ENCODE measurements at places on chromosomes 5 and 9.

DNA sequence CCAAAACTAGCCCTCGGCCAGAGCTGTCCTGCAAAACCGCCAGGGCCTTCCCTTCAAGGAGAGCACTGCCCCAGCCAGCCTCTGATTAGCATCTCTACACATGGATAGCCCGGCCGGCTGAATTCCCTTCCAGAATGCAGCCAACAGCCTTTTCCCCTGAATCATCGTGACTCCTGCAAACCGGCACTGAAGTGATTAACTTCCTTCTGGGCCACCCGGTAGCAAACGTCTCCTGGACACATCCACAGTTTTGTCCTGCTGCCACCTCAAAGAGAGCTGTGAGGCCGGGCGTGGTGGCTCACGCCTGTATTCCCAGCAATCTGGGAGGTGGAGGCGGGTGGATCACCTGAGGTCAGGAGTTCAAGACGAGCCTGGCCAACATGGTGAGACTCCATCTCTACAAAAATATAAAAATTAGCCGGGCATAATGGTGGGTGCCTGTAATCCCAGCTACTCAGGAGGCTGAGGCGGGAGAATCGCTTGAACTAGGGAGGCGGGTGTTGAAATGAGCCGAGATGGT, 21.1 kb upstream of the EEIG1 start:
- DNase-seq, result no peak

DNA sequence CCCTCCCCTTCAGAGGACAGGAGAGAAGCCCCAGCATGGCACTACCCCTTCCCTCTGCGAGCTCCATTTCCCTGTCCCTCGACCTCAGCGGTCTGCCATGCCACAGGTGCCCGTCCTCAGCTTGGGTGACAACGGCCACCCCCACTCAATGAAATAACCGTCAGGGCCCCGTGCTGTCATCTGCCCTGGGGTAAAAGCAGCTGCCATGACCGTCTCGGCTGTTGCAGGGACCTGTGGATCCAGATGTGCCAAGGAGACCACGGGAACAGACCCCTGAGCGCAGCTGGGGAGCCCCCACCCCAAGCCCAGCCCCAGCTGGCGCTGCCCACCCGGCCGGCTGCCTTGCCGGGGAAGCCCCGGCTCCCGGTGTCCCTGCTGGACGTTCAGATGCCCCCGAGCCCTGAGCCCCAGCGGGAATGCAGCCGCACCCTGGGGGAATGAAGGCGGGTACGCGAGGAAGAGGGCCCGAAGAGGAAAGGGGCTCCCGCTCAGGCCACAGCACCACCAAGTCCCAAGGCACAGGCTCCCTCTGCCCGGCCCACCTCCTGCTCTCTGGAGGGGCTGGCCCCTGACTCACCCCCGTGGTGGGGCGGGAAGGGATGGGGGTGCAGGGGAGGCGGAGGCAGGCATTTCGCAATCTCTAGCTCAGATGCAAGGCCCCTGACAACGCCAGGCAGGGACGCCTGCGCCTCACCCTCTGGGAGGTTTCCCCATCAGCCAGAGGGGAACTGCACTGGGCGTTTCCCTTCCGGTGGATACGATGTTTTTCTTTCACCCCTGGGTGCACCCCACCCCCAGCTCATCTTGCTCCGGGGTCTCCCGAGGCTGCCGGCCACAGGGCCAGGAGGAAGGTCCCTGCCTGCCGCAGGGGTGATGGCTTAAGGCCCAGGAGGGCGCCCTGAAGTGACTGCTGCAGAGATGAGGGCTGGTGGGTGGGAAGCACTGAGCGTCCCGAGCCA, 49.2 kb downstream of the NACC2 start:
- no peak for DNase-seq

DNA sequence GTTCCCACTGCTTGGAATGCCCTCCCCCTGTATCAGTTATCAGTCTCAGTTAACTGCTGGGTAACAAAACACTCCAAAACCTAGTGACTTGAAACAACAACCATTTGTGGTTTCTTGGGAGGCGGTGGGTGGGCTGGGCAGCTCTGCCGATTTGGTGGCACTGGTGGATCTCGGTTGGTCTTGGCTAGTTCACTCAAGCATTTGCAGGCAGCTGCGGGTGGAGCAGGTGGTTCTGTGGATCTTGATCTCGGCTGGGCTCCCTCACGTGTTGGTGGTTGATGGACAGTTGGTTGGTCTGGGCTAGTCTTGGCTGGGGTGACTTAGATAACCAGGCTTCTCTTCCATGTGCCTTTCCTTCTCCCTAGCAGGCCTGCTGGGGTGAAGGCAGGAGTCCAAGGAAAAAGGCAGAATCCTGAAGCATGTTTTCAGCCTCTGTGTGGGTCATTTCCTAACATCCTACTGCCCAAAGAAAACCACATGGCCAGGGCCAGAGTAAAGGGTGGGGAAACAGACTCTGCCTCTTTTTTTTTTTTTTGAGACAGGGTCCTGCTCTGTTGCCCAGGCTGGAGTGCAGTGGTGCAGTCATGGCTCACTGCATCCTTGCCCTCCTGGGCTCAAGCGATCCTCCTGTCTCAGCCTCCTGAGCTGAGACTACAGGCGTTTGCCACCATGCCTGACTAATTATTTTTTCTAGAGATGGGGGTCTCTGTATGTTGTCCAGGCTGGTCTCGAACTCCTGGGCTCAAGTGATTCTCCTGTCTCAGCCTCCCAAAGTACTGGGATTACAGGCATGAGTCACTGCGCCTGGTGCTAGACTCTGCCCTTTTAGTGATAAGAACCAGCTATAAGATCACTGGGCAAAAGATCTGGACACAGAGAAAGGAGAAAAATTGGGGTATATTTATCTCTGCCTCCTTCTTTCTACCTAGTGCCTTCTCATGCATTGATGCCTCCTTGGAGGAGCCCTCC, 183.7 kb downstream of the RGS3 start:
- no peak for DNase-seq

- DNase-seq, result no peak
Observed at GRCh38 chr5:103435136-103435889, 127.3 kb downstream of the NUDT12 start.

GRCh38 chr5:27217977-27218376, 179.6 kb upstream of the CDH9 start:
- no peak for DNase-seq

- DNase-seq, result no peak
Observed at GRCh38 chr5:75637949-75638348, 26.7 kb downstream of the ANKDD1B start.

GRCh38 chr5:132470010-132470392, 20.6 kb downstream of the IRF1 start:
- DNase-seq, result no peak

GRCh38 chr5:1525624-1526189, 1.9 kb upstream of the LPCAT1 start:
- no peak for DNase-seq

GRCh38 chr5:174044466-174045254, 846 bp upstream of the NSG2 start:
- no peak for DNase-seq

- DNase-seq, result no peak
Observed at GRCh38 chr9:92771309-92771708, 6.7 kb upstream of the BICD2 start.

GRCh38 chr9:77133011-77133410, 44.3 kb upstream of the VPS13A start:
- DNase-seq, result no peak

DNA sequence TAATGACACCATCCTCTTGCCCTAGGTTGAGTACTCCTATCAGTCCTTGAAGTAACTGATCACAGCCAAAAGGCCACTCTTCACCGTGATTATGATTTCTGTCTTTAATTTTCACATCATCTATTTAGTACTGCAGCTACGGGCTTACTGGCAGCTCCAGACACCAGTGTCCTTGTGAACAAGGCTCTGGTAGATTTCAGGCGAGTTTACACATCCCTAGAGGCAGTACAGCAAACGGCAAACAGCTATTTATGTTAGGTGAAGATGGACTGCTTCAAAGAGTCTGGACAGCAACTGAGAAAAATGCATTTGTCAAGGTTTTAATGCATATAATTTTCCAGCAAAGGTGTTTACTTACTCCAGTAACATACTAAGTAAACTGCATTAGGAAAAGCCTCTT, 396.9 kb downstream of the KDM4C start:
- no peak for DNase-seq

DNA sequence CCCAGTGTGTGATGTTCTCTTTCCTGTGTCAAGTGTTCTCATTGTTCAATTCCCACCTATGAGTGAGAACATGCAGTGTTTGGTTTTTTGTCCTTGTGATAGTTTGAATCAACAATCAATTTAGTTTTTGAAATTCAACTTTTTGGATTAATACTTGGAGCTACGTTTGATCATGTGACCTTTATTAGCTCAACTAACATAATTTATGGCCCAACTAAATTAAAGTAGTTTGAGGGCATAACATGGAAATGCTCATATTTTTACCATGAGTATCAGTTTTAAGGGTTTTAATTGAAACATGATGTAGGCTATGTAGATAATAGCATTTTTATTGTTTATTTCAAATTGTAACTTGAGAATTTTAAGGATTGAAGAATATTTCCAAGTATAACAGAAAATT, 168.0 kb downstream of the CCDC171 start:
- DNase-seq, result no peak

- no peak for DNase-seq
Observed at GRCh38 chr5:96143450-96143849, 181.8 kb upstream of the ELL2 start.

DNA sequence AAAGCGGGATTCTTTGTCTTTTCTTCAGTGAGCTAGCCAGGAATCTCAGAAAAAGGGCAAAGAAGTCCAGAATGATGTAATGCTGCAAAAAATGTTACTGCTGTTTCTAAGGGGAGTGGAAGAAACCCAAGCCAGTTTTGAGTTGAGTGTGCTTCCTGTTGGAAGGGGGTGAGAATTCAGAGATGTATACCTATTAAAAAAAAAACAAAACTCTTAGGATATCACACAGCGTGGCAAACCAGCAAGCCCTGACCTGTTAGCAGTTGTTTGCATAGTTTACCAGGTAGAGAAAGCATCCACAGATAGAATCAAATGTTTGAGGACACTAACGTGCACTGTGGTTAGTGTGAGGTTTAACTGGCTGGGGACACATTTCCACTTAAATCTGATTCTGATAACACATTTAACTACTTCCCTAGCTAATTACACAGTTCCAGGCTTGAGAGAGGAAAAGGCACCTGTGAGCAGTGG, 11.4 kb downstream of the BASP1 start:
- no peak for DNase-seq

DNA sequence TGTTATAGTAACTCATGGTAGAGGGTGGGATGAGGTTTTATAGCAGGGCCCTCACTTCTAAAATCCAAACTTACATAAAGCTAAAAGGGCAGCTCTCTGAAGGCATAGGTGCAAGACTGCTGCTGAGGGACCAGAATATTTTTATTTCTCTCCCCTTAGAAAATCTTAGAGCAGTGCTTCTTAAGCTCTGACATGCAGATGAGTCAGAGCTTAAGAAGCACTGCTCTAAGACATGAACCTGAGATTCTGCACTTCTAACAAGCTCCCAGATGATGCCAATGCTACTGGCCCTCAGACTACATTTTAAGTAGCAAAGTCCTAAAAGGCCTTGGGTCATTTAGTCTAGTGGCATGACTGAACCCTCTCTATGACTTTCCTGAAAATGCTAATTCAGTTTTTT, 97.6 kb upstream of the SPRY4 start:
- DNase-seq, result no peak

DNA sequence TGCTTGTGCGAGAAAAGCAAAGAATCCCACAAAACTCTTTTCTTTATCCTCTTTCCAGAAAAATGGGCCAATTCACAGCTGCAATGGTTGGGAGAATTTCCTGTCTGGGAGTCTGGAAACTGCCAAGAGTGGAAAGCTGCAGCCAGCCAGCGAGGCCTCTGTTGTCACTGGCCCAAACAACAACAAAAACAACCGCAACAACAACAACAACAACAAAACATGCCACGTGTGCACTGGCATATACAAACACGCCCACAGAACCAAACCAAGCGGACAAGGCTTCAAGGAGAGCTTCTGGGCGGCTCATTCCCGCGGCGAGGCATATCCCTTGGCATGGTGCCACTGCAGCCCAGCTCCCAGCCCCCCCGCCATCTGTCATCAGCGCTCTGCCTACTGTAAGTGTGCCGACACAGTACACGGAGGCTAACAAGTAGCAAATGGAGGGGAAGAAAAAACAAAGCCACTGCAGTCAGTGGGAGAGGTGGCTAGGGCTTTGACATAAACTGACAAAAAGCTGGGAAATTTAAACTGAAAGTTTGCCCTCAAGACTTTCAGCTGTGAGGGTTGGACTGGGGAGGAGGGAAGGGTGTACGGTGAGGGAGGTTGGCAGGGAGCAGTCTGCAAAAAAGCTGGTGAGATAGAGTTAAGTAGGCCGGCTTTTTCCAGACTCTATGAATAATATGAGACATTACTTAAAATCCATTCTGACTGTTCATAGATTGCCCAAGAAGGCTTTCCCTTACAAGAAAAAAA, 165.0 kb upstream of the ZNF462 start:
- DNase-seq, result no peak

DNA sequence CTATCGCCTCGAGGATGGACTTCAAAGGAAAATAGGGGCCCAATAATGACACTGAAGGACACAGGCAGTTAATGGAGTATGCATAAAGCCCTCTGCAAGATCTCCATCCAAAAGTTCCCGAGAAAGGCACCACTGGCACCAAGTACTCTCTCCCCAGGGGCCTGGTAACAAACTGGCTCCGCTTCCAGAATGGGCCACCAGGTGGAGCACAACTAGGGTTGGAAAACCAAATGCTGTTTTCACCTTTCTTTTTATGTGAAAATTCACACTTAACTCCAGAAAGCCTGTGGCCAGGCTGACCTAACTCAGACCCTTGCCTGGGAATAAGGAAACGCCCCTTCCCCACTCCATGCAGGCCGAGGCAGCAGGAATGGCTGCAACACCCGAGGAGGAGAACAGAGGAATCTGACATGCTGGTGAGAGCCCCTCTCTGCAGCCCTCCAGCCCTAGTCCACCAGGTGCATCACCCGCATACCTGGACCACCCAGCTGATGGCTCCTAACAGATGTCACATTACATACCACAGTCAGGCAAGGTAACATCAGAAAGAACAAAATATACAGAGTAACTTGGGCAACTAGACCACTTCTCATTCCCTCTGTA, 42.8 kb downstream of the CAMSAP1 start:
- DNase-seq, result peak; percentile 65

DNA sequence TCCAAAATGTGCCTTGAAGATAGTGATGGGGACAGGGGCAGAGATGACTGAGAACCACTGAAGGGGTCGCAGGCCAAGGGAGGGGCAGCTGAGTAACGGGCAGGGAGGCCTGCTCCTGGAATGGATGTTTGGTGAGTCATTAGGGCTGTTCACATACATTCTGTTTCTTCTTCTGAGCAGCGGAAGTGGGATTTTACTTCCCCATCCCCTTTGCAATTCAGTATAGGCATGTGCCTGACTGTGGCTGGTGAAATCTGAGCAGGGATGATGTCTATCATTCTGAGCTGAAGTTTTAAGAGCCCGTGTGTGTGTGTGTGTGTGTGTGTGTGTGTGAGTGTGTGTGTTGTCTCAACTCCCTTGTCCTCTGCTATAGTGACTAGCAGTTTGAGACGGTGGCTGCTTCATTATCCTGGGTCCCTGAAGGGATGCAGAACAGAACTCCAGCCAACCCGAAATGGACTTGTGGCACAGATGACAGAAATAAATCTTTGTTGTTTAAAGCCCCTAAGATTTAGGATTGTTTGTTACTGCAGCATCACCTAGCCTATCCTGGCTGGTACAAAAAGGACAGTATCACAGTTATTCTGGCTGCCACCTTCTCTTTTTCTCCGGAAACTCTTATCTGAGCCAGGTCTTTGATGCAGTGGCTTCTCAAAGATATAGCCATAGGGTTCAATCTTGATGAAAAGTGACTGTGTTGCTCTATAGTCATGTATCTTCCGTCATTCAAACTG, 29.2 kb upstream of the TGFBI start:
- DNase-seq, result no peak
